ENCODE measurements at places on chromosomes 2 and 18. TPM values are rescaled to one million over a fixed set of nuclear protein-coding genes. Genes with fewer than 3 reads are reported as not detected.

GRCh38 chr2:226076529-226076928, 677.0 kb downstream of the NYAP2 start:
- H3K27ac ChIP-seq = no peak overlapping the region
- peaks cover 5% of the 10 kb centered on the region for H3K4me1 ChIP-seq
- no peak for DNase-seq
- H3K4me3 ChIP-seq = no peak overlapping the region
- H3K27me3 ChIP-seq = no peaks in the 10 kb centered on the region
- no peaks in the 10 kb centered on the region for H3K36me3 ChIP-seq

DNA sequence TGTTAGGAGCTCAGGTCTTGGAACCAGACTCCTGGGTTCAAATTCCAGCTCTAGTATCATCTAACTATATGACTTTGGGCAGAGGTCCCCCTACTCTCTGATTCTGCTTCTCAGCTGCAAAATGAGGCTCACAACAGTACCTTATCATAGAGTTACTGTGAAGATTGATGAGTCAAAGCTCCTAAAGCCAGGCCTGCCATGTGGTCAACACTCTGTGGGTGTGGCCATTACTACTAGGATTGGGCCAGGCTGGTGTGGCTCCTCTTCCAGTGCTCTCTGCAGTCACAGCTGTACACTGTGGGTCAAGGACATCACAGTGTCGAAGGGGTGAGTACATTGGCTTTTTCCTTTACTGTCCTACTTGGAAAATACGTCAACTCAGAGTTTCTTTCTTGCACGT, 22.6 kb downstream of the CAPN13 start:
- no peaks in the 10 kb centered on the region for H3K36me3 ChIP-seq
- no peaks in the 10 kb centered on the region for H3K4me1 ChIP-seq
- DNase-seq = no peak

GRCh38 chr2:216516730-216517350, 18.2 kb downstream of the RPL37A start:
- H3K27ac ChIP-seq = no peak overlapping the region
- no peak for DNase-seq
- H3K27me3 ChIP-seq = no peaks in the 10 kb centered on the region
- H3K36me3 ChIP-seq = no peaks in the 10 kb centered on the region
- no peak overlapping the region for H3K4me3 ChIP-seq

- H3K27ac ChIP-seq = no peak overlapping the region
- no peaks in the 10 kb centered on the region for H3K4me1 ChIP-seq
- H3K27me3 ChIP-seq = no peaks in the 10 kb centered on the region
- DNase-seq = no peak
- H3K36me3 ChIP-seq = no peaks in the 10 kb centered on the region
Observed at GRCh38 chr2:52341732-52342131, 1309.8 kb upstream of the NRXN1 start.

GRCh38 chr18:5503740-5504139, 40.1 kb downstream of the EPB41L3 start:
- no peak overlapping the region for H3K27ac ChIP-seq
- H3K27me3 ChIP-seq = no peaks in the 10 kb centered on the region
- H3K4me3 ChIP-seq = no peak overlapping the region
- no peaks in the 10 kb centered on the region for H3K36me3 ChIP-seq

- H3K4me3 ChIP-seq = no peak overlapping the region
- no peak overlapping the region for H3K27ac ChIP-seq
- H3K36me3 ChIP-seq = no peaks in the 10 kb centered on the region
- no peaks in the 10 kb centered on the region for H3K4me1 ChIP-seq
- no peak for DNase-seq
Observed at GRCh38 chr2:33839791-33840190, 240.7 kb upstream of the FAM98A start.

- H3K4me3 ChIP-seq = no peak overlapping the region
- H3K4me1 ChIP-seq = peaks cover 30% of the 10 kb centered on the region
- H3K27ac ChIP-seq = no peak overlapping the region
- H3K27me3 ChIP-seq = no peaks in the 10 kb centered on the region
- no peaks in the 10 kb centered on the region for H3K36me3 ChIP-seq
- DNase-seq = no peak
Observed at GRCh38 chr2:223929571-223930102, 15.5 kb downstream of the WDFY1 start.

GRCh38 chr2:1586923-1587840, 157.1 kb downstream of the PXDN start:
- H3K27ac ChIP-seq = no peak overlapping the region
- H3K4me1 ChIP-seq = peaks cover 3% of the 10 kb centered on the region
- H3K4me3 ChIP-seq = no peak overlapping the region
- no peak for DNase-seq
- H3K36me3 ChIP-seq = no peaks in the 10 kb centered on the region
- H3K27me3 ChIP-seq = no peaks in the 10 kb centered on the region

- H3K27ac ChIP-seq = no peak overlapping the region
Observed at GRCh38 chr2:17445744-17446143, 72.5 kb downstream of the RAD51AP2 start.

DNA sequence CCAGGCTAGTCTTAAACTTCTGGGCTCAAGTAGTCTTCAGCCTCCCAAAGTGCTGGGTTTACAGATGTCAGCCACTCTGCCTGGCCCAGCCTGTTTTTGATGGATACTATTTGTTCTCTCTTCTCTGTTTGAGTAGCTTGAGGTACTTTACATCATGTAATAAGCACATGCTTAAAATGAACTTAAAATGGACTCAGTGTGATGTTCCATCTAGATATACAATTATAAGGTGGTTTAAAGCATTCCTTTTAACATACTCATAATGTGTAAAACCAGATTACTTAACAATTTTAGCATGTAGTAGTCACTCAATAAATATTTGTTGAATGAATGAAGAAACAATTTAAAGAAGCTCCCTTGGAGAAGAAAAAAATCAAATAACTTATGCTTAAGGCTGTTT, 9.6 kb downstream of the PTPRM start:
- peaks cover 15% of the 10 kb centered on the region for H3K4me1 ChIP-seq
- no peaks in the 10 kb centered on the region for H3K36me3 ChIP-seq
- no peak overlapping the region for H3K4me3 ChIP-seq
- H3K27ac ChIP-seq = no peak overlapping the region
- H3K27me3 ChIP-seq = no peaks in the 10 kb centered on the region
- DNase-seq = no peak

DNA sequence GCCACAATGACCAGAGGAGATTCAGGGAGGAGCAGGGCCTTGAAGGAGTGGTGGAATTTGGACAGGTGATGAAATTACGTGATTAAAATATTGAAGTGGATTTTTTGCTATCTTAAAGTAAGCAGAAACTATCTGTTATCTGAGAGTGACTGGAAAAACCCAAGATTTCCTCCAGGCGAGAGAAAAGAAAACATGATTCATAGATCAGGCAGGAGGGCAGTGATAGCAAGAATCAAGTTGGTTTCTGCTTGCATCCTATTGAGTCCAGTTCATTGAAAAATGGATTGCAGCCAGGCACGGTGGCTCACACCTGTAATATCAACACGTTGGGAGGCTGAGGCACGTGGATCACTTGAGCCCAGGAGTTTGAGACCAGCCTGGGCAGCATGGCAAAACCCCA, 127.8 kb downstream of the NXPH2 start:
- no peaks in the 10 kb centered on the region for H3K27me3 ChIP-seq
- DNase-seq = no peak
- no peaks in the 10 kb centered on the region for H3K4me1 ChIP-seq
- H3K36me3 ChIP-seq = no peaks in the 10 kb centered on the region
- H3K4me3 ChIP-seq = no peak overlapping the region

GRCh38 chr2:217538719-217539118, 464.1 kb downstream of the TNS1 start:
- DNase-seq = no peak
- no peaks in the 10 kb centered on the region for H3K27me3 ChIP-seq
- H3K36me3 ChIP-seq = no peaks in the 10 kb centered on the region
- H3K27ac ChIP-seq = no peak overlapping the region

DNA sequence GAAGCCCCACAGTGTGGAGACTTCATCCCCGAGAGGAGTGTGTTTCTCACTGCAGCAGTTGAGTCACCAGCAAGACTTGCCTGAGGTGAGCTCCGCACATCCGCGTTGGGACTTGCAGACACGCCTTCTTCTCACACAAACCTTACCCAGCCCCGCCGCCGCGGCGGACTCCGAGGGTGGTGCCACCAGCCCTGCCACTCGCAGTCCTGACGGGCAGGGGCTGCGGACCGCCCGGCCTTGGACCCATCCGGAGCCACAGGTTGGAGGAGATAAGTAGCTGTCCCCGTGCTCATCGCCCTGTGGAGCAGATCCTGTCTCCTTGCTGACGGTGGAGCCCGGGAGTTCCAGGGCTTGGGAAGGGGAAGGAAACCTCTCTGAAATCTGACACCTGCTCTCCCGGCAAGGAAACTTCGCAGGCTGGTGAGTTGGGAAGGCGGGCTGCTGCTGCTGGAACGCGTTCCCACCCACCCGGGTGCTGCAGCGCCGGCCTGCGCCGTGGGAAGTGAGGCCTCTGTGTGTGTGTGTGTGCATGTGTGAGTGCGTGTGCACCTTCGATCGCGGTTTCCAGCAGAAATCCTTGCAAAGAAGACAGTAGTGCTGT, at the start of gene RAB27B:
TSS of gene RAB27B (plus strand) at position 197 of the 601 bp plus-strand sequence. CDS start 49,109 bp downstream, outside the sequence.
- peak; percentile 12 for DNase-seq
- no peak within 1 kb of the TSS for H3K27ac ChIP-seq
- H3K4me1 ChIP-seq = no peaks in the 10 kb centered on the region

- no peaks in the 10 kb centered on the region for H3K27me3 ChIP-seq
- no peak overlapping the region for H3K4me3 ChIP-seq
- no peak for DNase-seq
- no peaks in the 10 kb centered on the region for H3K36me3 ChIP-seq
- no peaks in the 10 kb centered on the region for H3K4me1 ChIP-seq
Observed at GRCh38 chr2:38108907-38109731, 33.2 kb upstream of the CYP1B1 start.

DNA sequence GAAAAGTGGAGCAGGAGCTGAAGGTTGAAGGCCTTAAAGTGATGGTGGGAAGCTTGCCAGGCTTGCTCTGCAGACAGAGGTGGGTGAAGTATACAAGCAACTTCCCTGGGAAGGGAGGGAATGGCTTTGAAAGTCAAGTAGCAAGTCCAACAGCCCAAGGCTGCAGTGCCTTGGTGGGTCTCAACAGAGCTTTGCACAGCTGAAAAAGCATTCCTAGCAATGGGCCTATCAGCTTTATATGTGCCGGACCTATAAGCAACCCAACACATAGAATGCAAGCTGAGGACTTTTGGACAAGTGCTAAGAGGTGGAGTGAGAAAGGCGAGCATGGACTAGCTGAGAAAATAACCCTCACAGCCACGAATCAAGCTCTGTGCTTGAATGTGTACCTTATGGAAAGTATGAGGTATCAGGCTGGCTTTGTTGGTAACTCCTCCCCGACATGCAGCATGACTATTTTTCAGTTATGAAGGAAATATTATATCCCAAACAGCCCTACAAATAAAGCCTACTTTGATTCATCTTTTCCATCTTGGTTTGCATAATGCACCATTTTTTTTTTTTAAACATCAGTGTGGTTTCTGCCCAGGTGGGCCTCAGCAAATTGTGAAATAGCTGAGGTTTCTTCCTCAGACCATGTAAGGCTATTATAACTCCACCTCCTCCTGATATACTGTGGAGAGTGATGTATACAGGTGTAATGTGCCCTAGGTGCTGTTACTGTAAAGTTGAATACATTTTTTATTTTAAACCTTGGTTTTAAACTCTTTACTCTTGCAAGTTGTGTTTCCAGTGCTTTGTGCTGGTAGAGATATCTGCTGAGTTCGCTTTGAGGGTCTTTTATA, 241.4 kb upstream of the CXCR4 start:
- no peaks in the 10 kb centered on the region for H3K36me3 ChIP-seq
- no peak overlapping the region for H3K27ac ChIP-seq
- no peaks in the 10 kb centered on the region for H3K27me3 ChIP-seq
- no peak for DNase-seq

- H3K36me3 ChIP-seq = peaks cover 14% of the 10 kb centered on the region
- no peak overlapping the region for H3K4me3 ChIP-seq
- peaks cover 25% of the 10 kb centered on the region for H3K4me1 ChIP-seq
- H3K27ac ChIP-seq = peak overlapping the region; percentile 67
- DNase-seq = peak; percentile 77
- no peaks in the 10 kb centered on the region for H3K27me3 ChIP-seq
Observed at GRCh38 chr2:96618596-96619283, 19.4 kb downstream of the KANSL3 start.

- H3K27me3 ChIP-seq = no peaks in the 10 kb centered on the region
- H3K4me1 ChIP-seq = no peaks in the 10 kb centered on the region
- no peak overlapping the region for H3K27ac ChIP-seq
- no peak overlapping the region for H3K4me3 ChIP-seq
- DNase-seq = no peak
Observed at GRCh38 chr2:5988120-5988519, 295.9 kb downstream of the SOX11 start.

DNA sequence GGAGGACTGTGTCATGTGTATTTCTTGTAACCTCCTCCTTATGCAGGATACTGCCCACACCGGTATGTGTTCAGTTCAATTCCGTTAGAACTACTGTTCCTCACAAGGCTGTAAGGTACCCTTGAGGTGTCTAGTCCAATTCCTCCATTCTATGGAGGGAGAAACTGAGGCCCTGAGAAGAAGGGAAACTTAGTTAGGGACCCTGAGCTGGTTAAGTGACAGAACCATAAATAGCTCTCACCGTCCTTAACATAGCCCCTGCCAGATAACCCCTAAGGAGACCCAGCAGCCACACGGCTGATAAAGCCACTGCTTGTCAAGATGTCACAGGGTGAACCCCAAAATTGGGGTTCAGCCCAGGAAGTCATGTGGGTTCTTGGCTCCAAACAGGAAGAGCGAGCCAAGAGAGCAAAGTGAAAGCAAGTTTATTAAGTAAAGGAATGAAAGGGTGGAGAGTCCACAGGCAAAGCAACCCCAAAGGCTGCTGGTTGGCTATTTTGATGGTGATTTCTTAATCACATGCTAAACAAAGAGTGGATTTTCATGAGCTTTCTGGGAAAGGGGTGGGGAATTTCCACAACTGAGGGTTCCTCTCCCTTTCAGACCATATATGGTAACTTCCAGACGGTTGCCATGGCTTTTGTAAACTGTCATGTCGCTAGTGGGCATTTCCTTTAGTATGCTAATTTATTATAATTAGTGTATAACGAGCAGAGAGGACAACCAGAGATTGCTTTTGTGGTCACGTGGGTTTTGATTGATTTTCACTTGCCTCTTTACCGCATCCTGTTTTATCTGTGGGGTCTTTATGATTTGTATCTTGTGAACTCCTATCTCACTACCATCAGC, 83.4 kb upstream of the RTN4 start:
- no peaks in the 10 kb centered on the region for H3K36me3 ChIP-seq
- peak overlapping the region; percentile 46 for H3K4me3 ChIP-seq
- H3K27me3 ChIP-seq = no peaks in the 10 kb centered on the region
- no peak for DNase-seq
- H3K27ac ChIP-seq = peak overlapping the region; percentile 79

SEMA4C gene
- total RNA-seq = 56.9 TPM

GPAT2 gene
- total RNA-seq = 9.4 TPM

SAG gene
- total RNA-seq = not detected

CERKL gene
- total RNA-seq = not detected

LHCGR gene
- total RNA-seq = not detected

SULT1C4 gene
- 11.0 TPM for total RNA-seq

GALR1 gene
- total RNA-seq = not detected

SKOR2 gene
- total RNA-seq = not detected

RBM44 gene
- total RNA-seq = 8.5 TPM

RTP5 gene
- not detected for total RNA-seq

Data from ascending aorta (tissue), 2 donors.